ENCODE measurements at places on chromosomes 16 and 17.

DNA sequence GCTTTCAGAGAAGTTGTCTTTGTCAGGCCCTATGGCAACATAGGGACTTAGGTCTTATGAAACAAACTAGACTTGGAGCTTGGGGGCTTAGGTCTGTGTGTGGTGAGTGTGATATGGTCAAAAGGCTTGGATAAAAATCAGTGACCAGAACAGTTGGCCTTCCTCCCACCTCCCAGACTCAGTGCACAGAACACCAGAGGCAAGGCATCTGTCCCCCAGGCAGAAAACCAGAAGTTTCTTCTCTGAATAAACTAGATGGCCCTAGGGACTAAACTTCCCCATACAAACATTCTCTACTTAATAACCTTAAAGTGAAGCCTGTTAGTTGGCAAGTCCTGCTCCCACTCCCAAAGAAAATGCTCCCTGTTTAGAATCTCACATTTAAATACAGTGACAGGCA lies 39.2 kb upstream of the PMFBP1 start:
- DNase-seq: no peak

- DNase-seq: no peak
These were observed at the start of gene TEKT5 for GRCh38 chr16:10694830-10695229. TEKT5 (minus strand) TSS chr16:10694930; CDS start chr16:10694873, 57 bp downstream.

GRCh38 chr16:11327277-11328171 lies 17.7 kb upstream of the RMI2 start:
- no peak for DNase-seq

DNA sequence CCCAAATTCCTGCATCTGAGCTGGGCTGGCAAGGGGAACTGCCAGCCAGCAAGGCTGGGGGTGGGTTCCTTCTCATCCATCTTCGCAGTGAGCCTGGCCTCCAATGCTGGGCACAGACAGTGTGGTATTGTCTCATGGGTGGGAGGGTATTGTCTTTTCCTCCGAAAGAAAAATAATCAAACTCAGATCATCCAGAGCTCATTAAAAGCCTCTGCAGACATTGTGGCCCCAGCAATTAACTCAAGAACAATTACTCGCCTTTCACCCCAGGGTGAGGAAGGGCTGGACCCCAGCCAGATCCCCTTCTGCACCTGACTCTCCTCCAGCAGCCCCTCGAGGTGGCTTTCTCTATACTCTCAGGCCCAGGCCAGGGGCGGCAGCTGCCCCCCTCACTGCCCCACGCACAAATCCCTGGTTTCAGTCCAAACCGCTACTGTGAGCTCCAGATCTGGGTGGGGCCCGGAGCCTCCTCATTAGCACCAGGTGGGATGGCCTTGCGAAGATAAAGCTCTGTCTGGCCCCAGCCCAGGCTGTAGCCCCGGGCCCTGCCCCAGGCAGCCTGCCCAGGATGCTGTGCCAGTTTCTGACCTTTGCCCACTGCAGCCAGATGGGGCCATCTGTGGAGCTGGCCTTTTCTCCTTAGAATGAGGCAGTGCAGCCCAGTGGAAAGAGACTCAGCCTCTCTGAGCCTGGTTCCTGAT lies 2.3 kb upstream of the KRT15 start:
- DNase-seq: no peak

DNA sequence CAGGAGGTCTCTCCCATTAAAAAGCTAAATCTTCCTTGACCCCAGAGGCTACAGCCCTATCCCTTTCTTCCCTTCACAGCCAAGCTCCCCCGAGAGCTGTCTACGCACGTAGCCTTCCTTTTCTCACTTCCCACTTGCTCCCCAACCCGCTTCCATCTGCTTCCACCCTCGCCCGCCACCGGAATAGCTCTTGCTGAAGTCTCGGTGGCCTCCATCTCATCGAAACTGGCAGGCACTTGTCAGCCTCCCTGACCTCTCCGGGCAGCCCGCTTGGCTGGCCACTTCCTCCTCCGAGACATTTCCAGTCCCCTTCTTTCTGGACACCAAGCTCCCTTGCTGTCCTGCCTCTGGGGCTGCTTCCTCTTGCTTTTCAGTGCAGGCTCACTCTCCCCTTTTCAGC lies 10.7 kb upstream of the EPOP start:
- DNase-seq: no peak

Measured in GOT3 (cell line).